ENCODE measurements at places on chromosomes 2 and 18.

GRCh38 chr2:38386377-38386776, 9.3 kb upstream of the ATL2 start:
- no peak for DNase-seq

- no peak for DNase-seq
These were observed 9.3 kb upstream of the AGBL5 start for GRCh38 chr2:27042159-27042661.

DNA sequence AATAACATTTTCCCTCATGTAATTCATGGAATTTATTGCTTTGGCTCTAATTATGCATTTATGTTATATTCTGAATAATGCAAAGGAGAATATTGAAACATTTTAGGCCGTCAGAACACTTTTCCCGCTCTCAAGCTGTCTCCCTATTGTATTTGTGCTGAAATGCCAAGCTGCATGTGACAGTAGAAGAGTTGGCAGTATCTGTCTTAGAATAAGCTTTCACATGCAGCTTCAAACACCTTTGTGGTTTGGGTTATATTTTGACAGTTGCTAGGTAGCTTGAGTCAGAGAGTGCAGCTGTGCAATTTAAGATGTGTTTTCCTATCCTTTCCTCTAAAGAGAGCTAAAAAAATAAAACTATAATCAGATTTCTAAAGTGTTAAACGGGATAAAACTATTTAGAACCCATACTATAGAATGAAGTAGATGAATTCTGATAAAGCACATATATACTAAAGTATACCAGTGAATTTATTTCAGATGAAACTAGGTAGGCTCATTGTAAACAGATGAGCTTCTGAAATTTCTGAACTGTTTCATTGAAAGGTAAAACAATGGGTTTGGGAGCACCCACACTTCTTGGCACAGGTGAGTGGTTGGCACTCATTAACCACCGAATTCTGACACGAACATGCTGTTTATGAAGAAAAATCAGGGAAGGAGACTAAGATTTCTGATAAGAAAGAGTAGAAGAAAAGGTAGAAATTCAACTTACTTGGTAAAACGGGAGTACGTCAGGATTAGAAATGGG, 43.4 kb downstream of the PLCL1 start:
- DNase-seq: no peak

- no peak for DNase-seq
These were observed 38.1 kb downstream of the LDLRAD4 start for GRCh38 chr18:13256444-13257305.

- no peak for DNase-seq
These were observed 38.4 kb downstream of the TGFBRAP1 start for GRCh38 chr2:105290981-105291660.

DNA sequence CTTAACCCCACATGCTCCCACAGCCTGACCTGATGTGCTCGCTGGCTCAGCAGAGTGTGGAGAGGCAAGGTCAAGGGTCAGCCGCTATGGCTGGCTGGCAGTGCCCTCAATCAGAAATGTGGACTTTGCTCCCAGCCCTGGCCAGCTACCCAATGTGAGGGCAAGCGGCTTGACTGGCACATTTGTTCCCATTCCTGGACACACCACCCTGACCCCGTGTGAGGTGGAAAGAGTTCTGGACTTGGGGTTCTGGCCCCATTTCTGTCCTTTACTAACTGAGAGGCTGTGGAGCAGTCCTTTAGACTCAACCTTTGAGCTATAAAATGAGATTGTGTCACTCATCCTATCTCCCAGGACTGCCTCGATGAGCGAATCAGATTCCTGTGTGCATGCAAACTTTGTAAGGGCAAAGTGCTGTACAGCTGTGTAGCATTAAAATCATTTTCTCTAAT, 9.1 kb downstream of the THNSL2 start:
- no peak for DNase-seq

DNA sequence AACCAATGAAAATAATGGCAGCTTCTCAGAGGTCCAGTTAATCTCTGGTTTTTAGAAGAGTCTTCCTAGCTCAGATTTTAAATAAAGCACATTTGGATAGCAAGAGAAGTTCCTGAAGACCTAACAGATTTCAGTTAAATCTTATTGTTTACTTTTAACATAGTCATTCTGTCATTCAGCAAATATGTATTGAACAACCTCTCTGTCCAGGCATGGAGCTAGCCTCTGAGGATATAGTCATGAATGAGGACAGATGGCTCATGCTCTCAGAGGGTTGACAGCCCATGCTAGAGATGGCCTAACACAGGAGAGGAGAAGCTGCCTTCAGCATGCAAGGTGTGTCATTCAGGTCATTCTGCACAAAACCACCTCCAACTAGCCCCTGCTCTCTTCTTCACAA, 6.2 kb downstream of the CCBE1 start:
- no peak for DNase-seq

DNA sequence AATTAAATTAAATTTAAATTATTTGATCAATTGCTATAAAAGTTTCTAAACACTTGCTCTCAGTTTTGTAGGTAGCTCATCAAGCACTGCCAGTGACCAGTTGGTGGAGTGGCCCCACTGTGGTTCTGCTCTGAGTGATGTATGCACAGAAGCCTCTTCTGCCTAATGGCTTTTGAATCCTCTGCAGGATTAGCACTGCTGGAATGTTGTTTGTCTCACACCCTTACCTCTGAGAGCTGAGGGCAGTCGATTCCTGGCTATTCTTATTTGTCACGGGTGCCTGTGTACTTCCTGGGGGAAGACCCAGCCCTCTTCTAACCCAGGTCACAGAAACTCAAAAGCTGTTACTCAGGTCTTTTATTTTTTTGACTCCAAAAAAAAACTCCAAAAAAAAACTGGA, 9.5 kb downstream of the CAPN14 start:
- DNase-seq: peak; percentile 51

DNA sequence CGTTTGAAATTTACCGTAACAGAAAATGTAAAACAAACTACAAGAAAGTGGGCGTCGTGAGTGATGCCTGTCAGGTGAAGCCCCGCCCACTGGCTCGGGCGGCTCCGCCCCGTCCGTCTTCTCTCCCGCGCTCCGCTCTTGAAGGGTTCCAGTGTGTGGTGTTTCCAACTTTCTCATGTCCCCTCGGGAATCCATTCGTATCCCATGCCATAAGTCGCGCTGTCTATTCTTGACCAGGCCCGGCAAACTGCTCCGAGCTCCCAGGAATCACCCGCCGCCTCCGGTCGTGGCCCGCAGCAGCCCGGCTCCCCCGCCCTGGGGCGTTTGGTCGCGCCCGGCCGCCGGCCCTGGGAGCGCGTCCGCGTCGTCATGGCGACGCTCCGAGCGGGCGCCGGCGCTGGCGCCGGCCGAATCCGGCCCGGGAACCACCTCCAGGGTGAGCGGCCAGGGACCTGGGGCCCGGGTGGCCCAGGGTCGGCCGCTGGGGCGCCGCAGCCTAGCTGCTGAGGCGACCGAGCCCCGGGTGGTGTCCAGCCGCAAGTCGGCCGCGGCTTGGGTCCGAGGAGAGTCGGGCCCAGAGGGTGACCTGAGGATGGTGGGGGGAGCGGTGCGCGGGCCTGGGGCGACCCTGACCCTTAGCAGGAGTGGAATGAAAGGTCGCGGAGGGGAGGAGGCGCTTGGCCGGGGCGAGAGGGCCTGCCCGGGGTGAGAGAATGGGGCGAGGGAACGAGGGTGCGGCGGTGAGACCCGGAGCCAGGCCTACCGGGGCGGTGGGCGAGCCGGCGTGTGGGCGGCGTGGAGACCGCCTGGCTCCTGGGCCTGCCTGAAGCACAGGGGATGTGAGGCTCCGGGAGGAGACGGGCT, at the start of gene CFAP221:
Gene CFAP221 (plus strand): TSS at position 375 of the 864 bp plus-strand sequence. CDS start 1,683 bp downstream, outside the sequence.
- peak; percentile 79 for DNase-seq

DNA sequence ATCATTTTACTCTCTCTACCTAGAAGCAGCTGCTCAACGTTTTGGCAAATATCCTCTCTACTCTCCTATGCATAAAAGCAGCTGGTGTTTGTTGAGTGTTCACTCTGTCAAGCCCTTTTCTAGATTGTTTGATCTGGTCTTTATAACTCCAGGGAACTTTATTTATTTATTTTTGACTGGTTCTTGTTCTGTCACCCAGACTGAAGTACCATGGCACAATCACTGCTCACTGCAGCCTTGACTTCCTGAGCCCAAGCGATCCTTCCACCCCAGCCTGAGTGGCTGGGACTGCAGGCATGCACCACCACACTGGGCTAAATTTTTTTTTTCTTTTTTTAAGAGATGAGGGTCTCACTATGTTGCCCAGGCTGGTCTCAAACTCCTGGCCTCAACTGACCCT, 12.7 kb downstream of the CATIP start:
- no peak for DNase-seq

DNA sequence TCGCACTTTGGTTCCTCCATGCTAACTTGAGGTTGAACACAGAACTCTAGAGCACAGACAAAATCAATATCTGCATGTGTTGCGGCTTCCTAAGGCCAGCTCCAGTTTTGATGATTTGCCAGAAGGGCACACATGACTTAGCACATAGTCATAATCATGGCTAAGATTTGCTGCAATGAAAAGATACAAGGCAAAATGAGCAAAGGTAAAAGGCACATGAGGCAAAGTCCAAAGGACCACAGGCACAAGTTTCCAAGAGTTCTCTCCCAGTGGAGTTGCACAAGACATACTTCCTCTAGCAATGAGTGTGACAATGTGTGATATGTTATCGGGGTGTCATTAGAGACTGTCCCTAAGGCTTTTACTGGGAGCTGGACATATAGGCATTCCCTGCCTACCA, 24.2 kb upstream of the CXXC1 start:
- no peak for DNase-seq

DNA sequence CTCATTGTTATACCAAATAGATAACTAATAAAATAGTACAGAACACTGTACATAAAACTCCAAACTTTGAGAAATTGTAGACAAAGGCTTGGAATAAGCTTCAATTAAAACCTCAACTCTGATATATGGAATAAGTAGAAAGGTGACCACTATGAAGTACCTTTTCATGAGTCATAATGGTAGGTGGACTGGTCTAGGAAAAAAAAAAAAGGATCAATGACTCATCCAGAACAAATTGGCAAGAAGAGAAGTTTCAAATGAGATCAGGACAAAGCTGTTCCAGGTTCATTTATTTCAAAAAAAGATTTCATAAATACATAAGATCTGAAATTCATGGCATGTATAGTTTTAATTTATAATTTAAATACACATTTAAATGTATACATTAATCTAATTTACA, 769.7 kb downstream of the SUCLG1 start:
- no peak for DNase-seq

DNA sequence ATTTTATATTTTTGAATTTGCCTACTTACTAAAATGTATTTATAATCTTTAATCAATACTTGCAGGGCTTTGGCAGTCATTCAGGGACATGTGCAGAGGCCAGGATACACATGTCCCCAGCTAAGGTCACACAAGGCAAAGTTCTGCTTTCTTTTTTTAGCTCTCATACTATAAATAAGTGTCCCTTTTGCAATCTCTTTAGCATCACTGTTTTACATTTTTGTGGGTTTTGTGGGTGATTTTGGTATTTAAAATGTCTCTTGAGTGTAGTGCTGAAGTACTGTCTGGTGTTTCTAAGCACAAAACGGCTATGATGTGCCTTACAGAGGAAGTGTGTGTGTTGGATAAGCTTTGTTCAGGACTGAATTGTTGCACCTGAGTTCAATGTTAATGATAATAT, 309.0 kb upstream of the GULP1 start:
- no peak for DNase-seq

GRCh38 chr2:58110765-58111164, 64.2 kb downstream of the VRK2 start:
- DNase-seq: no peak

DNA sequence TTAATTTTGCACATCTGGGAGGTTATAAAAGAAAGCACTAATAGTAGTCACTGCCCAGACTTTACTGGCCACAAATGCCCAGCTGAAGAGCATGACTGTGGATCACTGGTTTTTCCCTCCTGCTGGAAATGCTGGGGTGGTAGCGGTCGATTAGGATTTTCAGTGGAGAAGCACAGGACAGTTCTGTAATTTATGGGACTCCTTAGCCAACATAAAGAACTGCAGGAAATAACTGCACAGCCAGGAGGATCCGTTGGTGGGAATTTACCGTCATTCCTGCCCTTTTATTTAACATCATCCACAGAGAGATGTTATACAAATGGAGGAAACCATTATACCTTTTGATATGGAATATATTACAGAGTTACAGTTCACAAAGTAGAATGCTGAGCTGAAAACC, 61.5 kb downstream of the TNFRSF11A start:
- no peak for DNase-seq

GRCh38 chr18:49019446-49020045, 68.8 kb upstream of the SMAD7 start:
- DNase-seq: no peak

DNA sequence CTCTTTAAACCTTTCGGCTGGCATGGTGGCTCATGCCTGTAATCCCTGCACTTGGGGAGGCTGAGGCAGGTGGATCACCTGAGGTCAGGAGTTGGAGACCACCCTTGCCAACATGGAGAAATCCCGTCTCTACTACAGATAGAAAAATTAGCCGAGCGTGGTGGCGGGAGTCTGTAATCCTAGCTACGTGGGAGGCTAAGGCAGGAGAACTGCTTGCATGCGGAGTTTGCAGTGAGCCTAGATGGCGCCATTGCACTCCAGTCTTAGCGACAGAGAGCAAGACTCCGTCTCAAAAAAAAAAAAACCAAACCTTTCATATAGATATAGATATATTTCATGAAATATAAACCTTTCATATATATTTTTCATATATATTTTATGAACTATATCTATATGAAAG, 864.7 kb downstream of the TRIB2 start:
- no peak for DNase-seq

GRCh38 chr2:60554646-60555065, 1.2 kb upstream of the BCL11A start:
- DNase-seq: no peak

- no peak for DNase-seq
These were observed 805.1 kb downstream of the RNF144A start for GRCh38 chr2:7722212-7722910.

- no peak for DNase-seq
These were observed 12.0 kb downstream of the SLC30A3 start for GRCh38 chr2:27250652-27251379.

GRCh38 chr2:233271693-233272092, 20.2 kb downstream of the ATG16L1 start:
- no peak for DNase-seq

- DNase-seq: no peak
These were observed 4.9 kb downstream of the DNAH7 start for GRCh38 chr2:196063773-196064172.

- no peak for DNase-seq
These were observed 75.3 kb downstream of the MBD2 start for GRCh38 chr18:54149078-54149697.

GRCh38 chr2:20537423-20538307, 90.8 kb downstream of the RHOB start:
- no peak for DNase-seq

GRCh38 chr2:212367431-212367830, 171.2 kb downstream of the ERBB4 start:
- no peak for DNase-seq

All from cardiac muscle cell (in vitro differentiated cells and primary cell).